Adrenal gland (tissue), 19 donors: ENCODE measurements at places on chromosomes 6 and 20. TPM values are rescaled to one million over a fixed set of nuclear protein-coding genes. Genes with fewer than 3 reads are reported as not detected.

DNA sequence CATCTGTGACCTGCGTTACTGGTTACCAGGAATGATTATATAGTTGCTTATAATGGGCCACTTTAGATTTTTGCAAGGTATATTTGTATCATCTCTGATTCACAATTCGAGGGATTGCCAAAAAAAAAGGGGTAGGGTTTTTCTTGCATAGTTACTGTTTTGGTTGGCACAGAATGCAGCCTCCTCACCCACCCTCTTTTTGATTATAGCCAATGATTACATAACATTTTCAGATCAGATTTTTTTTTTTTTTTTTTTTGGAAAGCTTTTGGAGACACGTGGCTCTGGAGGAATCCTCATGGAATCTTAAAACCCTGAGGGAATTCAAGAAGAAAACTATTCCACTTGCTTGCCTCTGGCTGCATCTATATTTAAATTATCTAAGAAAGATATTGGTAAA lies 53.7 kb downstream of the UST start:
- no peaks in the 10 kb centered on the region for H3K27me3 ChIP-seq
- H3K4me3 ChIP-seq: no peak overlapping the region
- H3K36me3 ChIP-seq: no peaks in the 10 kb centered on the region
- peaks cover 19% of the 10 kb centered on the region for H3K4me1 ChIP-seq
- DNase-seq: no peak

DNA sequence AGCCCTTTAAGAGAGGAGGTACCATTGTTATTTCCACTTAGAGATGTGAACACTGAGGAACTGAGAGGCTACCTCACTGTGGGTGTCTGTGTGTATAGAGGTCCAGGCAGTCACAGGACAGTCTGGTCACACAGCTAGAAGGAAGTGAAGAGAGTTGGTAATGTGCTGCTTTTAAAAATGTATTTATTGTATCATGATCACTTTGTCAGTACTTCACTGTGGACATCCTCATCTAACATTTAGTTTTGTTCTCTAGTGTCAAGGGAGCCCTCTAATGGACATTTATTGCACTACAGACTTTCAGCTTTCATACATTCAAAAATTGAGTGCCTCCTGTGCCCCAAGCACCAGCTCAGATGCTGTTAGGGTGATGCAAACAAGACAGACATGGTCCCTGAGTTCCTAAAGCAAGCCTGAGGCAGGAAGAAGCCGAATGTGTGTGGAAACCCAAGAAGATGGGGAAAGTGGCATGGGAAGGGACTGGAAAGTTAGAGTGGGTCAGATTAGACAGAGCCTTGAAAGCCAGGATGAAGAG lies 123.0 kb downstream of the SLC16A10 start:
- H3K36me3 ChIP-seq: no peaks in the 10 kb centered on the region
- no peak overlapping the region for H3K4me3 ChIP-seq
- no peak for DNase-seq
- H3K27ac ChIP-seq: no peak overlapping the region

DNA sequence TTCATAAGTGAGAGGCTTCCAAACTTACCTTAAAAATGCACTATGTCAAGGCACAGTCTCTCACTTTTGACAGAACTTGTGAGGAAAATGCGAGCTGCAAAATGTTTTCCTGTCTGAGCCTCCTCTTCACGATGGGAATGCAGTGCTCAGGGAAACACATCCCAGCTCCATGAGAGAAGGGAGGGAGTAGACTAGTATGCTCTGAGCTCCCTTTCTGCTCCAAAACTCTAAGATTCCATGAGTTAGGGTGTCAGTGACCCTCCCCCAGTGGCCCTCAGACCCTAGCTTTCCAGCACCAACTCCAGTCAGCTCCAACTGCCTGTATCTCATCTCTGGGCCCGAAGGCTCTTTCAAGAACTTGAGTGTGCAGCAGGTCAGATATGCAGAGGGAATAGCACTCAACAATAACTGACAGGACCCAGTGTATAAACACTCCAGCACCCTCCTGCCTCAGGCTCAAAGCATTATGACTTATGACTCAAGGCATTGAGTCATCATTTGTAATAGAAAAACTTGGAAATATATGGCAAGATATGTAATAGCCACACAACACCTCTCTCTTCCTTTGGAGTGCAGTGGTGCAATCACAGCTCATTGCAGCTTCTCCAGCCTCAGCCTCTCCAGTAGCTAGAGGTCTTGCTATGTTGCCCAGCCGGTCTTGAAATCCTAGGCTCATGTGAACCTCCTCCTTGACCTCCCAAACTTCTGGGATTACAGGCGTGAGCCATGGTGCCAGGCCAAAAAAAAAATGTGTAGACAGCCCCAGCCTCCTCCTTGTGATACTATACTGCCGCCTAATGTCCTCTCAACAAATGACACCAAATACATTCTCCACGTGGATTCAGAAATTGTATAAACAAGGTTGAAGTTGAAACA lies 16.7 kb upstream of the ENTPD6 start:
- no peaks in the 10 kb centered on the region for H3K36me3 ChIP-seq
- H3K27me3 ChIP-seq: no peaks in the 10 kb centered on the region
- no peaks in the 10 kb centered on the region for H3K4me1 ChIP-seq
- no peak overlapping the region for H3K4me3 ChIP-seq

The SRPK1 gene
- total RNA-seq: 18.0 TPM

The TRIM15 gene
- not detected for total RNA-seq
